ENCODE measurements at places on chromosomes 13 and 19. TPM values are rescaled to one million over a fixed set of nuclear protein-coding genes. Genes with fewer than 3 reads are reported as not detected.

Gene C19orf73
- total RNA-seq: 0.90 TPM

Gene KIR2DL4
- total RNA-seq: not detected

Gene DAND5
- 0.15 TPM for total RNA-seq

Gene KLK5
- total RNA-seq: not detected

Gene CDX2
- total RNA-seq: 0.15 TPM

Gene NUP58
- total RNA-seq: 46.7 TPM

Gene ELSPBP1
- total RNA-seq: not detected

Gene LRRC63
- 0.51 TPM for total RNA-seq

Gene BRCA2
- 24.1 TPM for total RNA-seq

Gene AP1M1
- total RNA-seq: 74.7 TPM

Gene MRPL54
- total RNA-seq: 72.9 TPM

Gene CEACAM1
- total RNA-seq: 8.0 TPM

Gene TRPM4
- total RNA-seq: 0.32 TPM

Gene FCAR
- total RNA-seq: not detected

Gene PCDH20
- not detected for total RNA-seq

Gene CEACAM8
- not detected for total RNA-seq

Gene C19orf81
- not detected for total RNA-seq

Gene GRK1
- total RNA-seq: not detected

Gene KLK2
- total RNA-seq: 1.6 TPM

Gene KIR3DL2
- not detected for total RNA-seq

Gene MEDAG
- total RNA-seq: not detected

Gene ZIC5
- total RNA-seq: not detected

Gene LRRC25
- 2.7 TPM for total RNA-seq

Gene IGLON5
- not detected for total RNA-seq

Gene PRDX2
- total RNA-seq: 279 TPM
